NCI-H2029 (cell line): ENCODE measurements at places on chromosomes 6 and 20.

DNA sequence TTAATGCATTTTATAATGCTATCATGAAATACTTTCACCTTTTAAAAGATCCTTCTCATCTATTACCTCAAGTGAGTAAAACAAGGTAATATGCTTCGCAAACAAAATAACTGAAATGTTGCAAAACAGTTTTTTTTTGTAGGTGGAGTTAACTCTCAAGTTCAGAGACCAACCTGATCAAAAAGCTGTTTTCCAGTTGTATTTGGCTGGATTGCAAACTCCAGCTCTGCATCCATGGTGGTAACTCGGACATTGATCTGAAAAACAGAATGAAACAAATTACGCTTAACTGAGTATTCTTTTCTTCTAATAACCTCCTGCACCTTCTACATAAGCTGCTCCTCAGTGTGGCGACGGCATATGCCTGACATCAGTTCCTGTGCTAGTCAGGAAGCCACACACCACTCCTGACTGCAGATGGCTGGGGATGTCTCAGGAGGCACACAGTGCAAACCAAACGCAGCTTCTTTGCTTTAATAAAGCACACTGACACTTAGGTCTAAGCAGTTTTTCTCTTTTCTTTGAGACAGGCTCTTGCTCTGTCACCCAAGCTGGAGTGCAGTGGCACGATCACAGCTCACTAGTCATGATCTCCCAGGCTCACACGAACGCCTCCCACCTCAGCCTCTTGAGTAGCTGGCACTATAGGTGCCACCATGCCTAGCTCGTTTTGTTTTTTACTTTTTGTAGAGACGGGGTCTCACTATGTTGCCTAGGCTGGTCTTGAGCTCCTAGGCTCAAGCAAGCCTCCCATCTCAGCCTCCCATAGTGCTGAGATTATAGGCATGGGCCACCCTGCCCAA is 29.9 kb downstream of the EZR start:
- no peak for DNase-seq

DNA sequence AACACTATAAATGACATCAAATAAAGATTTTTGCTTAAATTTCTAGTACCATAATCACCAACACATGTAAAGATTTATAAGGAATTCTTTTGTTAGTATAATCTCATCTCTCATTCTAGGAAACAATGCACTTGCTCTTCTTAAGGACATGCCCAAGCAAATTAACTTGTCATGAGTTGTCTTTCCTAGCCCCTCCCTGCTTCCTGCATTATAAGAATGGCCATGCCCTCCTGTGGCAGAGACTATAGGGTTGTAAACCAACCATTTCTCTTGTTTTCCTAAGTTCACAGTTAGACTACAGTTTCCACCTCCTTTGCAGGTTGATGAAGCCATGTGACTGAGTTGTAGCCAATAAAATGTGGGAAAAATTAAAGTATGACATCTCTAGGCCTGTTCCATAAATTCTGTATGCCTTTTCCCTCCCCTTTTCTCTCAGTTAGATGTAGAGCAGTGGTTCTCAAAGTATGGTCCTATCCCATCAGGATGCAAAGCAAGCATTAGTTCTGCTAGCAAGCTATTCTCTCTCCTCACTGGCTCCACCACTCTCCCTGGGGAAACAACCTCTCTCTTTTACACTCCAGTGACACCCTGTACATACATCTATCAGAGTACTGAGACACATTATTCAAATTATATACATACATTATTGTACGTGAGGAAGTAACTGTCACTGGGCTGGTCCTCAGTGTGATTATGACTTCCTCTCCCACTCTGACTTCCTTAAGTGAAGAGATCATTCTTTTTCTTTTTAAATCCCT is 295.0 kb downstream of the PKHD1 start:
- DNase-seq, result no peak

DNA sequence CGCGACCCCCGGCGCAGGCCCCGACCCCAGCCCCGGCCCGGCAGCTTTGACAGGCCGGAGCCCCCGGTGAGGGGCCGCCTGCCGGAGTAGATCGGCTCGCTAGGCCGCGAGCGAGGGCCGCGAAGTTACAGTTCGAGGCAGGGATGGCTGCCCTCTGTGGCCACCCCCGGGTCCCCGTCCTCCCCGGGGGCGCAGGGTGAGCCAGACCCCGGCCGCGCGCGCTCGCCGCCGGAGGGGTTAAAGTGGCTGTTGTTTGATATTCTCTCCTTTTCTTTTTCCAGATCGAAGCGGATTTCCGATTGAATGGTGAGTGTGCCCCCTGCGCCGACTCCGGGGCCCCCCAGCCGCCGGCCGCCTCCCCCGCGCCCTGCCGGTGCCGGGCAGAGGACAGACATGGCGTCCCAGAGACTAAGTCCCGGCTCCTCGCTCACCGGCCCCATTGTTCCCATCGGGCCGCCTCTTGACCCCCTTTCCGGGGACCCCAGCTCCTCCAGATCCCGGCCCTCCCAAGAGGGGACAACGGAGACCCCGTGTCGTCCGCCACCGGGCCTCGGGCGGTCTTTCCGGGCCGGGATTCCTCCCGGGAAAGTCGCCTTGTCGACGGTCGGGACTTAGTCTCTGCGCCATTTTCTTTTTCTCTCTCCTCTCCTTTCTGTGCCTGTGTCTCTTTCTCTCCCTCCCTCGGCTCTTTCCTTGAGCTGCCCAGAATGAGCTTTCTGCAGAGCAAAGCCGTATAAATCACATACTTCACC is 704 bp downstream of the TOP1 start:
- DNase-seq, result no peak

DNA sequence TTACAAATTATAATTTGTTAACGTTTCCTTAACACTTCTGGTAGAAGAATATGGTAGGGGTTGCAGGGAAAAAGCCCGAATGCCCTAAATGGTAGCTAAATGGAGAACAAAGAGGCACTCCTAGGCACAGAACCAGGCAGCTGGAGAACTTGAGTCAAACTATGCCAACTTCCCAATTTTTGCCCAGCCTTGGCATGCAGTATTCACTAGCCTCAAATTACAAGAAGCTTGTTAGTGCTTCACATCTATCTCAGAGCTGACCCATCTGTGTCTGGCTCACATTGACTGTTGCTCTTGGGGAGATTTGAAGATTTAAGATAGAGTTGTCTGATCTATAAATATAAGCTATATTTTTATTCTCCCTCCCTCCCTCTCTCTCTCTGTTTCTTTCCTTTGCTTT is 19.4 kb upstream of the LRFN2 start:
- DNase-seq, result no peak

DNA sequence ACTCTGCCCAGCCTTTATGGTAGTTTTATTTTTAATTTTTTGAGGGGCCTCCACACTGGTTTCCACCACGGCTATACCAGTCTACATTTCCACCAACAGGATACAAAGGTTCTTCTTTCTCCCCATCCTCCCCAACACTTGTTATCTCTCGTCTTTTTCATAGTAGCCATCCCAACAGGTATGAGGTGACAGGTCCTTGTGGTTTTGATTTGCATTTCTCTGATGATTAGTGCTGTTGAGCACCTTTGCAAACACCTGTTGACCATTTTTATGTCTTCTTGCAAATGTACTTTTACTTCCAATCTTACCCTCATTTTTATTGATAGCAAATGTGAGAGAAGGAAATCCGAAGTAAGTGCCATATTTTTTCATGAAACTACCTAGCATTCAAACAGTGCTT is 195.4 kb upstream of the PREP start:
- no peak for DNase-seq

DNA sequence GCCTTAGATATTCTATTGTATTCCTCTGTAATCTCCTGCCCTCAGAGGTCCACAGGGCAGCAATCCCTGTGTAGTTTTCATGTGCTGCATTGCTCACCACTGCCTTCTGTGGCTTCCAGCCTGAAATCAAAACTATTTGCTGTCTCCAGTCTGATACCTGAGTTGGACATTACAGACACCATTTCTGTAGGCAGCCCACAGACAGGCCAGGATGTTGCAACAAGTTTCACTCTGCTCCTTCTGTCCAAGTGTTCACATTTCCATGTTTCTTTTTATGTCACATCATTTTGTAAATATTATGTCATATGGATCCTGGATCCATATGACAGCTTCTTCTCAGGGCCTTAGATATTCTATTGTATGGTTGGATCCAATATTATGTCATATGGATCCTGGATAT is 21.7 kb downstream of the ECI2 start:
- DNase-seq, result no peak

DNA sequence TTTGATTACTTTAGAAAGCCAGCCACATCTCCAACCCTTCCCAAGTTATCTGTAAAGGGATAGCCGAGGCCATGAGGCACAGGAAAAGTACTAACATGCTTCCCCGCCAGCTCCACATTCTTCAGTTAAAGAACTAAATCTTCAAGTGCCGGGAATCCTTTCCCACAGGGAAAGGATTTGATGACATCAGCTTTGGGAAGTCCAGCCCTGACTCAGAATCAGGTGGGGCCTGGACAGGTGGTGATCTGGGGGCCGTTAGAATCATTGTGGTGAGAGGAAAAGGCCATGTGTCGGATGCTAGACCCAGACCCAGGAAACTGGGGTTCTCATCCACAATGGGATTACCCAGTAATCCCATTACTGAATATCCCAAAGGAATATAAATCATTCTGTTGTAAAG is 580.0 kb downstream of the QKI start:
- DNase-seq, result no peak

- DNase-seq, result no peak
Measured at GRCh38 chr20:49532285-49532946, 35.5 kb downstream of the PTGIS start.

- DNase-seq, result peak; percentile 82
Measured at GRCh38 chr20:59835448-59836395, 97.7 kb downstream of the SYCP2 start.

GRCh38 chr6:70574643-70575042 is 7.9 kb downstream of the SDHAF4 start:
- DNase-seq, result no peak

DNA sequence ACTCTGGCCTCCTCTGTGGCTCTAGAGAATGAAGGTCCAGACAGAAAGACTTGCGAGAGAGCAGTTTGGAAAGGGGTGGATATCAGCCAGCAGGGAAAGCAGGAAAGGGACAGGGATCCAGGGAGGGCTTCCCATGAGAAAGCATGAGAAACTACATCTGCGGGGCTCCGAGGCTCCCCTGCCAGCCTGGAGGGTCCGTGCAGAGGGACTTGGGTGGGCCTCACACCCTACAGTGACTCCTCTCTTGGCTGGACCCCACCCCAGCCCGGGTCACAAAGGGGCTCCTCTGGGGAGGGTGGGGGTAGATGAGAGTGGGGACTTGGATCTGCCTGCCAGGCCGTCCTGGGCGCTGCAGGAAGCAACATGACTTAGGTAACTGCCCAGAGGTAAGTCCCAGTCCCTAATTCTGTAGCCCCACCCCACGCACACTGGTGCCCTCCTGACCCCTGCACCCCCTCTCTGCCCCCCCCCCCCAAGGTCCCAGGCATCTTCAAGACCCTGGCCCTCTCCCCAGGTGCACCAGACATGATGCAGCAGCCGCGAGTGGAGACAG is at the start of gene TMEM239:
Gene TMEM239 (plus strand): TSS at position 335 of the 553 bp plus-strand sequence. CDS start 191 bp downstream, at position 526.
- DNase-seq, result no peak

DNA sequence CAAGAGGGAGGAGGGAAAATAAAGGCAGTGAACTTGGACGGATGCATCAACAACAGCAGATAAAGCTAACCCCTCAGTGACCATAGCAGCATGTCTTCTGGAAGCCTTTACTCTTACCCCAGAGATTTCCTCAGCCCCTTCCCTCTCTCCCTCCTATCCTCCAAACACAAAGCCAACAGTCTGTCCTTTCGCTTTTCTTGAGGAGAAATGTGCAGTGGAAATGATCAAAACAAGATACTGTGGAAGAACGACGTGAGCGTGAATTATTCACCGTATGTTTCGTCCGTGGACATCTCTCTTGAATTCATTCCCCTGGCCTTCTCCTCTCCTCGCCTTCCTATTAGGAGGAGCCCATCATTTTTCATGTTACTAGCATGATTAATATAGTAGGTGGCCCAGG is 8.5 kb downstream of the NRN1 start:
- DNase-seq, result no peak

GRCh38 chr20:52954849-52955248 is 17.3 kb upstream of the TSHZ2 start:
- no peak for DNase-seq

DNA sequence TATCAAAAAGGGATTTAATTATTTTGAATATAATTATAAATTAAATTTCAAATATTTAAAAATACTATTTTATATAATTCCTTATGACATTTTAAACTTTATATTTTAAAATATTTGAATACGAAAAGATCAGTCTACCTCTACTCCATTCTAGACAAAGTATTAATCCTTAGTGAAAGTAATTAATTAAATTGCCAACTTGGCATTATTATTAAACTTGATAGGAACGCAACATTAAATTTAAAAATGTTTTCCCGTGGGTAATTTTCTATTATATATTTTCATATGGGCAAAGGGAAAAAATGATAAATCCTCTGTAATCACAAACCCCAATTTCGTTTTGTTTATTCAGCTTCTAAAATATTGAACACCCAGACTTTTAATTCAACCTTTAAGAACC is 8.4 kb upstream of the FHL5 start:
- DNase-seq, result no peak

- no peak for DNase-seq
Measured at GRCh38 chr6:168216751-168217191, 102.8 kb downstream of the DACT2 start.
